ENCODE measurements at places on chromosomes 3 and 15. TPM values are rescaled to one million over a fixed set of nuclear protein-coding genes. Genes with fewer than 3 reads are reported as not detected.

Gene SLC22A13
- 0.34 TPM for polyA plus RNA-seq

- peaks cover 6% of the 10 kb centered on the region for H3K4me1 ChIP-seq
- no peaks in the 10 kb centered on the region for H3K36me3 ChIP-seq
- no peak for DNase-seq
- H3K27me3 ChIP-seq = peaks cover 32% of the 10 kb centered on the region
Observed at GRCh38 chr15:89746386-89746780, 4.7 kb downstream of the MESP1 start.

- H3K36me3 ChIP-seq = no peaks in the 10 kb centered on the region
- DNase-seq = peak; percentile 91
- H3K4me1 ChIP-seq = peaks cover 2% of the 10 kb centered on the region
- H3K27me3 ChIP-seq = peaks cover 5% of the 10 kb centered on the region
- H3K27ac ChIP-seq = peak within 1 kb of the TSS; percentile 76
Observed at GRCh38 chr15:78944669-78945407, at the start of gene CTSH. CTSH (minus strand) TSS chr15:78945046; CDS start chr15:78944981, 65 bp downstream.

Gene CPB1
- polyA plus RNA-seq = 1.9 TPM

GRCh38 chr3:31621314-31621713 lies 88.6 kb downstream of the STT3B start:
- H3K4me3 ChIP-seq = no peak overlapping the region
- no peaks in the 10 kb centered on the region for H3K4me1 ChIP-seq
- no peak for DNase-seq

Gene CYP1A2
- not detected for polyA plus RNA-seq

DNA sequence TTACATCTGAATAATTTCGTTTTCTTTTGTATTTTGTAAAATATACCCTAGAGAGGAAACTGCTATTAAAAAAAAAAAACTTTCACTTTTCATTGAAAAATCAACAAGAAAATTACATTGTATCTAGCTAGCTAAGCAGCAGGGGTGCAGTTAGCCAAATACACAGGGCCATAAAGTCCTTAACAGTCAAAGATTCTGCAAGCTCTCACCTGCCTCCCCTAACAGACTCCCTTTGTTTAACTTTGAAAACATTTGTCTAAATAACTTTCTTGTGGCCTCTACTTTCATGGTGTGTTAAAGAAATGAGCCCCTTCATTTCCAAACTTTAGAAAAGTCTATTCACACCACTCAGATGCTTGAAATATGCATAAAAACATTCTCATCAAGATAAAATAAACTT lies 23.3 kb downstream of the CBLB start:
- H3K4me3 ChIP-seq = no peak overlapping the region
- H3K36me3 ChIP-seq = peaks cover under 1% of the 10 kb centered on the region
- H3K4me1 ChIP-seq = no peaks in the 10 kb centered on the region
- H3K27me3 ChIP-seq = no peaks in the 10 kb centered on the region

Gene POMGNT2
- 13.5 TPM for polyA plus RNA-seq

Gene TUSC7
- not detected for polyA plus RNA-seq

Gene NEO1
- polyA plus RNA-seq = 135 TPM

Gene GOLGA8T
- 0.75 TPM for polyA plus RNA-seq

GRCh38 chr3:152469248-152470025 lies 200.7 kb downstream of the MBNL1 start:
- H3K27ac ChIP-seq = no peak overlapping the region
- no peaks in the 10 kb centered on the region for H3K27me3 ChIP-seq
- H3K36me3 ChIP-seq = peaks cover 12% of the 10 kb centered on the region
- H3K4me1 ChIP-seq = no peaks in the 10 kb centered on the region
- no peak for DNase-seq

DNA sequence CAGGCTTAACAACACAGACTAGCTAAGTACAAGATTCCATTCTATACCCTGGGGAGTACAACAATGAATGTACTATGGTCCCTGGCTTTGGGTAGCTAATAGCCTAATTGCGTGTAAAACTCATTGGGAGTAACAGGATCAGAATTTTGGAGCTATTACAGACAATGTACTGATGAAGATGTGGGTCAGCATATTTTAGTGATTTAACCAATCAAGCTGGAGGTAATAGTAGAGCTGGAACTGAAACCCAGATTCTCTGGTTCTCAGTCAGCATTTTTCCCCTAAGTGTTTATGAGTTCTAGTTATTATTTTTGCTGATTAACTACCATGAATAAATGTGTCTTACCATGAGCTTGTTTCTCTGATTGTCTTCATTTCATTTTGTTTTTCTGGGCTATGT lies 578.7 kb downstream of the NLGN1 start:
- no peaks in the 10 kb centered on the region for H3K4me1 ChIP-seq
- H3K27ac ChIP-seq = no peak overlapping the region
- H3K4me3 ChIP-seq = no peak overlapping the region
- no peaks in the 10 kb centered on the region for H3K36me3 ChIP-seq
- no peak for DNase-seq
- no peaks in the 10 kb centered on the region for H3K27me3 ChIP-seq

- DNase-seq = no peak
- H3K4me3 ChIP-seq = no peak overlapping the region
- no peak overlapping the region for H3K27ac ChIP-seq
Observed at GRCh38 chr3:146052056-146052790, 108.8 kb downstream of the PLOD2 start.

Gene CCDC9B
- 7.2 TPM for polyA plus RNA-seq
